ENCODE measurements at places on chromosomes 1 and 21. TPM values are rescaled to one million over a fixed set of nuclear protein-coding genes. Genes with fewer than 3 reads are reported as not detected.

PDC gene
- 0.63 TPM for total RNA-seq

DNA sequence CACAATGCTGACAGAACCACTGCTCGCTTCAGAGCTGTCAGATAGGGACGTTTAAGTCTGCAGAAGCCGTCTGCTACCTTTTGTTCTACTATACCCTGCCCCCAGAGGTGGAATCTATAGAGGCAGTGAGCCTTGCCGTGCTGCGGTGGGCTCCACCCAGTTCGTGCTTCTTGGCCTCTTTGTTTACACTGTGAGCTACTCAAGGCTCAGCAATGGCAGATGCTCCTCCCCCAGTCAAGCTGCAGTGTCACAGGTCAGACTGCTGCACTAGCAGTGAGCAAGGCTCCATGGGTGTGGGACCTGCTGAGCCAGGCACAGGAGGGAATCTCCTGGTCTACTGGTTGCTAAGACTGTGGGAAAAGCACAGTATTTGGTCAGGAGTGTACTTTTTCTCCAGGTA is 47.1 kb downstream of the LEPR start:
- peak; percentile 24 for DNase-seq

DNA sequence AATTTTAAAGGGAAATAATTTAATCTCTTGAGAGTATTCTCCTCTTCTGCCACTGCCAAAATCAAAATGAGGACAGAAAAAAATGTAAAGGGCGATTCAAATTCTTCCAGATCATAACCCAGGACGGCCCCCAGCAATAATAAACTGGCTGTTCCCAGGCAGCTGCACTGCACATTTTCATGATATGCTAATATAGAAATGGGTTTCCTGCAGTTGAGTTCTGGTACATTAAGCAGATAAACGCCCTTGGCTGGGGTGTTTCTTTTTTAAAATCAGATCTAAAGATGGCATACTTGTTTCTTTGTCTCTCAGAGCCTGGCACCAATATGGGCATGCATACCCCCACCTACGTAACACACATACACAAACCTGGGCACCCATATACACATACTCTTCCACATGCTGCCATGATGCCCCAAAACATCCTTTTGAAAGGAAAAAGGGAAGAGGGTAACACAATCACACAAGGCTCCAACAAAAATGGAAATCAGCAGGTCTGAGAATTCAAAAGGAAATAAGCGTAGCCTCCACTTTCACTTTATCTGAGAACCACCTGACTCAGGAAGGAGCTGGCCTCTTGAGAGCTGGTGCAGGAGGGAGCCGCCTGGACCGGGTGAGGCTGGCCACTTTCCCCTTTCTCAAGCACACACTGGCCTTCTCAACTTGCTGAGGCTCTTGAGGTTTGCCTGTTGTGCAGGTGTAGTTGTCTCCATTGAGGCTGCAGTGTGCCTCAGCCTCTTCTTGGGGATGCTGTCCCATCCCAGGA is 653.4 kb downstream of the KIF26B start:
- no peak for DNase-seq

- peak; percentile 65 for DNase-seq
These were observed 35.4 kb downstream of the SELL start for GRCh38 chr1:169676001-169676400.

LACTBL1 gene
- not detected for total RNA-seq

RHOU gene
- total RNA-seq = 1.8 TPM

TP73 gene
- not detected for total RNA-seq

GRCh38 chr1:26775666-26776065 is 12.1 kb upstream of the PIGV start:
- no peak for DNase-seq

TFF2 gene
- not detected for total RNA-seq

DNA sequence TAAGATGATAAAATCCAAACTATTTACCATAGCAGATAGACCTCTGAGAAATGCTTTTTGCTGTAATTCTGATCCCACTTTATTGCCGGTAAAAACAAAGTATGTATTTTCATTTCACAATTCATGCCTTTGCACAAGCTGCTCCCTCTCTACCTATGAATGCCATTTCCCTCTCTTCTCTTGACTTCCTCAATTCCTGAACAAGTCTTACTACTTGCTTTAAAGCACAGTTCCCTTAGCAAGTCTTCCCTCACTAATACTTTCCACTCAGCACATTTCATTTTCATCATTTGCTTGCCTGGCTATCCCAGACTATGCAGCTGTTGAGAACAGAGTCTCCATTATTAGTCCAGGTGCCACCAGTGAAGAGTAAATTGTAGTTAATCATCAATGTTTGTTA is 13.8 kb downstream of the GPATCH2 start:
- no peak for DNase-seq

- DNase-seq = no peak
These were observed 76.5 kb upstream of the C1orf21 start for GRCh38 chr1:184310157-184310819.

KANK4 gene
- 0.25 TPM for total RNA-seq

DNA sequence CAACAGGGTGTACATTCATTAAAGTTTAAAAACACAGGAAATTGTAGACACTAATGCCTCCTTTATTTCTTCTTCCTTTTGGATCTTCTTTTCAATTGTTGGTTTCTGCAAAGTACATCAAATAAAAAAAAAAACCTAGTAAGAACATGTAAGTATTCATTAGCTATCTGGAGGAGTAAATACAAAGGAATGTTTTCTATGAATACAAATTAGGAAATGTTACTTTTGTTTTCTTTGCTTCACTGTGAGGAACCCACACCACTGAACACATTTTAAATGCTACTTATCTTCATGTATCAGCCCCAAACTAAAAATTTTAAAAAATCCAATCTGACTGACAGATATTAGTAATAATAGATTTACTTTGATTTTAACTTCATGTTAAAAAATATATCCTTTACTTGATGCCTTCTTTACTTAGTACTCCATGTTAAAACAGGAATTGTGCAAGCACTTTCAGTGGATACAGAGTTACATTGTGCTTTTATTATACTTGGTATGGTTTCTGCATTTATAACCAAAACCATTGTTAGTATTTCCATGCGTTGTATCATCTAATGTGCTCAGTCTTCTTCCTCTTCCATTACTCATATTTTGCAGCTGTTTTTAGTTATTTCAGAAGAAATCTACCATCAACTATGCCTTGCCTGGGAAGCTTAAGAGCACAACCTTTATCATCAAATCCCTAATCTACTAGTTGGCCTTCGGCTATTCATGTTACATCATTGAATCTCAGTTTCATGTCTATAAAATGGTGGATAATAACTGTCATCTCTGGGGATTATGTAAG is 236.9 kb upstream of the DPYD start:
- peak; percentile 64 for DNase-seq

- no peak for DNase-seq
These were observed 151.6 kb downstream of the KCTD3 start for GRCh38 chr1:215718575-215719287.

DNA sequence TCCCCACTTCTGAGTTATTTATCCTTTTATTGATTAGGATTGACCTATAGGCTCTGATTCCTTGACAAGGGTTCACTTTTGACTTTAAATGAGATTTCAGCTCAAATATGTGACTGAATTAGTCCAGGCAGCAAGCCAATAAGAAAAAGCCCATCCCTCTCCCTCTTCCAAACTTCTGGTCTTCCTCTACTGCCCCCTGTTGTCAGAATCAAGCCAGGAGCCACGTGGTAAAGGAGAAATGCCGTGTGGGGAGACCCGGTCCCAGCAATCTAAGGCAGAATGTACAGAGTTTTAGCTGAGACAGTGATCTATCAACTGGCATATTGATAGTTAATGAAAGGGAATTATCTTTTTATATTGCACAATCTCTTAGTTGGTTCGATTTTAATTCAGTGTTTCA is 5.2 kb downstream of the ADAMTS5 start:
- peak; percentile 23 for DNase-seq

GRCh38 chr1:153795934-153796785 is 21.0 kb downstream of the SLC27A3 start:
- no peak for DNase-seq

SPRR2F gene
- total RNA-seq = not detected

DNA sequence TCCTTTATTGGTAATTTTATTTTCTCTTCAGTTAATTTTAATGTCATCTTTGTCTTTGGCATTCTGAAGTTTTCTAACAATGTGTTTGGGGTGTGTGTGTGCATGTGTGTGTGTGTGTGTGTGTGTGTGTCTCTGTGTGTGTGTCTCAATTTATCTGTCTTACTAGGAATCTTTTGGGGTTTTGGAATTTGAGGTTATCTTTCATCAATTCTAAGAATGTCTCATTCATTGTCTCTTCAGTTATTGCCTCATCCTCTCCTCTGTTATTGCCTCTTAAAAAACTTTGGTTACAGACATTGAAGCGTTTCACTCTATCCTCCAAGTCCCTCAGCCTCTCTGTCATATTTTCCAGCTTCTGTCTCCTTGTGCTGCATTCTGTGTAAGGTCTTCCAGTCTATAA is 18.1 kb upstream of the SAMD13 start:
- peak; percentile 25 for DNase-seq

DNA sequence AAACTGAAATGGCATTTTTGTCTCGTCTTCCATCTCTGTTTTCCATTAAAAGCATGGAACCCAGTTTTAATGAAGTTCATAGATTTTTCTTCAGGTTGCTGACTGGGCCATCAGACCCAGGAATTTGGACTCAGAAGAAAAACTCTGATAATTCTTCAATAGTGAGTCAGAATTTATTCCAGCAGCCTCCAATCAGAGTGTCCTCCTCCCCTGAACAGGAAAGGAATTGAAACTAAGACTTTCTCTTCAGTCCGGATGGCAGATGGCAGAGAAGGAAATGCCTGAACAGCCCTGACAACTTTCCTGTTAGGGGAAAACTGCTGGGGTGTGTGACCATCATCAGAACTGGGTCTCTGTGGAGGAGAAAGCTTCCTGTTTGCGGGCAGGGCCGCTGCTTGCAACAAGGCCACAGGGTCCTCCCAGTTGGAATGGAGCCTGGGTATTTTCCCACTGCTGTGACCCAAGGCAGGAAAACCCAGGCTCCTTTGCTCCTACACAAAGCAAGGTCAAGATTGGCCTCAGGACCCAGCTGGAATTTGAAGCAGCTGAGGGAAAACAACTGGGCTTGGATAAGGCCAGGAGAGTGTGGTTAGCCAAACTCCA is 20.7 kb downstream of the CD34 start:
- peak; percentile 81 for DNase-seq

IFNLR1 gene
- not detected for total RNA-seq

OR2T2 gene
- not detected for total RNA-seq

DNA sequence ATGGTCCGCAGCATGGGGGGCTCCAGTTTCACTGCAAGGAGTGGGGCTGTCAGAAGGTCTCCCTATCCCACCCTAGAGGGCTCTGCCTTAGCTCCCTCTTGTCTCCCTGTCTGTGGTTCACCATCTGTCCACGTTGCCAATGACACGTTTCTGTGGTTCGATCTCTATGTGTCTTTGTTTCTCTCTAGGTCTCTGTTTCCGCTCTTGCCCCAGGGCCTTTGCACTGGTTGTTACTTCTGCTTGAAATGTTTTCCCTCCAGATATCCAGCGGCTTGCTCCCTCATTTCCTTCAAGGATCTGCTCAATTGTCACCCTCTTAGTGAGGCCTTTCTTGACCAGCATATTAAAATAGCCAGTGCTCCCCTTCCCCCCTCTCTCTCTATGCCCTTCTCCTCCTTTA is 8.5 kb upstream of the MRPS15 start:
- no peak for DNase-seq

DNA sequence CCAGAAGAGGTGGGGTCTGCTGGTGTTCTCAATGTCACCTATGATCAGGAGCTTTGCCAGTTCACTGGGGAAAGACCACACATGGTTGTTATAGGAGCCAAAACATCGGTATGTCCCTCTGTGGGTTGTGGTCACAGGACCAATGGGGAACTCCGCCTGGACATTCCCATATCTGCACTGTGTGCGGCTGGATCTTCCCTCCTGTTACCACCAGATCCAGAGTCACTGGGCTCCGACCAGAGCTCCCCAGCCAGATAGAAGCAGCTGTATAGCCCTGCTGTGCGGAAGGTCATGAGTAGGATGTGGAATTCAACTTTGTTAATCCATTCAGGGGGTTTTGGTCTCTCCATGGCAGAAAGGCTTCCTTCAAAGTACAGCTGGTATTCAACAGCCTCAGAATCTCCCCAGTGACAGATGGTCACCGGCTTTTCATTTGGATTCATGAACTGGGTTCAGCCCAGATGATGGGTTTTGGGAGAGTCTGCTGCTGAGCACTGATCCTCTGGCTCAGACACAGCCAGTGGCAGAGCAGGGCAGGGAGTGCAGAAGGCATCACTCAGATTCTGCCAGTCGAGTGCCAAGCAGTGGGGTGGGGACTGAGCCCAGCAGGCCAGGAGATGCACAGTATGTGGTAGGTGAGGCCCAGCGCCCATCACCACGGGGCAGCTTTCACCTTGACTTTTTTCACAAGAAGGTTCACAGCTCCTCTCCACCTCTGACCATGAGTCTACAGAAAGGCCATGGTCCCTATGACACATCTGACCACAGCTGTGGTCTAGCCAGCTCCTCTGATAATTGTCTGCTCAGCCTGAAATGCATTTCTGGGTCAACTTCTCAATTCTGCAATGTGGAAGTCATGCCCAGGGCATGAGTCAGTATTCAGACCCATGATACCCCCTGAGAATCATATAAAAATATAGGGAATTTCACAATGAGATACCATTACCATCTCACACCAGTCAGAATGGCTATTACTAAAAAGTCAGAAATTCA is 2.9 kb upstream of the SHCBP1L start:
- DNase-seq = peak; percentile 96

DNA sequence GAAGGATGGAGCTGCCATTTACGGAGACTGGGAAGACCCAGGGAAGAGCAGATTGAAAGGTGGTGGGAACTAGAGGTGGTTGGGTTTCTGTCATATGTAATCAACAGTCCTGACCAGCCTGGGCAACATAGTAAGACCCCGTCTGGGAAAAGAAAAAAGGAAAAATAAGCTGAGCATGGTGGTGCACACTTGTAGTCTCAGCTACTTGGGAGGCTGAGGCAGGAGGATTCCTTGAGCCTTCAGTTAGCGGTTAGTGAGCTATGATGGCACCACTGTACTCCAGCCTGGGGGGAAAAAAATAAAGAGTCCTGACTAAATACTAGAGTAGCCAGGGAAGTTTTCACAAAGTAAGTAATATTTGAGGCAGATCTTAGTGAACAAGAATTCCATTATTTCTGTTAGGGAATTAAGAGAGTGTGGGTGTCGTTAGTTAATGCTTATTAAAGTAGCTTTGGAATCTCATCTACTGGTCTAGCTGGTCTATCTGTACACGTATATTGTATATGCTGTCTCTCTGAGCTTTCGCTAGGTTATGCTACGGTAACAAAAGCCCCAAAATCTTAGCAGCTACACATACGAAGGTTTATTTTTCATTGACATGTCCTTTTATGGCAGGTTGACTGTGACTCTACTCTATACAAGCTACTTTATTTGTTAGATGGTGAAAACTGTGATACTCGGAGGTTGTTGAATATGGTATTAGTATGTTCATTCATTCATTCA is 4.4 kb downstream of the NBPF1 start:
- DNase-seq = no peak
